ENCODE measurements at places on chromosomes 1 and 21.

GRCh38 chr1:90504509-90504908 is 212.6 kb downstream of the BARHL2 start:
- no peak for DNase-seq

GRCh38 chr1:245298781-245299180 is 144.0 kb downstream of the KIF26B start:
- DNase-seq, result peak; percentile 40

DNA sequence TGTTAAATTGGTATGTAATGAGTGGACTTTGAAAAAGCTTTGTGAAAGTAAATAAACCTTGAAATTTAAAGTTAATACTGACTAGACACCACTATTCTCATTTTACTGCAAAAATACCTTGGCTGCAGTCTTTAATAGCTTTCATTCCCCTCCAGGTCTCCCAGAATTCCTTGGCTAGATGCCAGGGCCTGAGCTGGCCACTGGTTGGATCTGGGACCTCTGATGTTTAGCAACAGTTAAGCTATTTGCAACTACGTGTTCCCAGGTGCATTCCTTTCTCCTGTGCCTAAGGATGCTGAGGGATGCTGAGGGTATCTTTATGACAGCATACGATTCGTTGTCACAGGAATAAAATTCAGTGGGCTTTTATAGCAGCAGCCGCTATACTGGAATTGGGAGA is 938.7 kb downstream of the TTLL7 start:
- DNase-seq, result no peak

DNA sequence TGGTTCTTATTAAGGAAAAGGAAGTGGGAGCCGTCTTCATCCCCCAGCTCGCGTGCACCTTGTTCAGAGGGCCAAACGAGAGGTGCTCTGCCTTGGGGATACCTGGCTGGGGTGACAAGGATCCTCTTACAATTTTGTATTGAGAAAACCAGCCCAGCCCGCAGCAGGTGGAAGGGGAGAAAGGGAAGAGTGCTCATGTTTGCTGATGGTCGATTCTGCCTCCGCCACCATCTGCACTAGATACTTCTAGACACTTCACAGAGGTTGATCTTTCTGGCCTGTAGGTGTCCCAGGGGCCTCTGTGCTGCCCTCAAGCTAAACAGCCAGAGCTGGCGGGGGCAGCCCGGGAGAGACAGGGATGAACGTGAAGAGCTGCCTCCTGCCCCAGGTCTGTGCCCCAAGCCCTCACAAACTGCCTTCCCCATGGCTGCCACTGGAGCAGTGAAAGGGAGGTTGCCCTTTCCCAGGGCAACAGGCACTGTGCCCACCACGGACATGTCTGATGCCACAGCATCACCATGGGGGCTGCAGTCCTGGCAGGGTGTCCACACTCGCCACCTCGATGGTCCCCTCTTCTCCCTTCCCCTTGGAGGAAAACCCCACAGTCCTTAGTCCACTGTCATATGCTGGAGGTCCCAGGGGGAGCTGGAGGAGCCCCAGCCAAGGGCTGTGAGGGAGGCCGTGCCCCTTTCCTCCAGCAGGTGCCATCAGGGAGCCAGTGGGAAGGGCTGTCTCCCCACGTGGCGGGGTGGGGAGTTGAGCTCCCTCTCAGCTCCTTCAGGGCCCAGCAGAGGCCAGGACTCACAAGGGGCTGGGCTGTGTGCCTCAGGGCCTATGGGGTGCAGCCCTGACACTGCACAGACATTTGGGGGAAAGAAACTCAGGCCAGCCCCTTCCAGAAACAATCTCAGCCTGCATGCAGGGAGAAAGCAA is 8.1 kb downstream of the ADPRS start:
- DNase-seq, result peak; percentile 72

DNA sequence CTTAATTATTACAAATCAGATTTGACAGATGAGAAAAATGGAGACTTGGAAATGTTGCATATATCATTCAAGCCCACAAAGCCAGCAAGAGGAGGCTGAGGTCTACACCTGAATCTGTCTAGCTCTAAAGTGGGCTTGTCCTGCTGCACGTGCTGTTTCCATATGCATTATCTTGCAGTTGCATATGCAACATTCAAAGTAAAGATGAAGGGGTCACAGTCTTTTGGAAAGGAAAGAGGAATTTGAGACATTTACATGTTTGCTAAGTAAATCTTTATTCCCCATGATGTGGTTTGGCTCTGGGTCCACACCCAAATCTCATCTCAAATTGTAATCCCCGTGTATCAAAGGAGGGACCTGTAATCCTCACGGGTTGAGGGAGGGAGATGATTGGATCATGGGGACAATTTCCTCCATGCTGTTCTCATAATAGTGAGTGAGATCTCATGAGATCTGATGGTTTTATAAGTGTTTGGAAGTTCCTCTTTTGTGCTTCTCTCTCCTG is 98.3 kb downstream of the BACH1 start:
- DNase-seq, result no peak

- no peak for DNase-seq
Measured at GRCh38 chr1:33762962-33763361, 100.9 kb upstream of the HMGB4 start.

GRCh38 chr1:235325139-235325538 is 2.8 kb downstream of the ARID4B start:
- DNase-seq, result no peak

DNA sequence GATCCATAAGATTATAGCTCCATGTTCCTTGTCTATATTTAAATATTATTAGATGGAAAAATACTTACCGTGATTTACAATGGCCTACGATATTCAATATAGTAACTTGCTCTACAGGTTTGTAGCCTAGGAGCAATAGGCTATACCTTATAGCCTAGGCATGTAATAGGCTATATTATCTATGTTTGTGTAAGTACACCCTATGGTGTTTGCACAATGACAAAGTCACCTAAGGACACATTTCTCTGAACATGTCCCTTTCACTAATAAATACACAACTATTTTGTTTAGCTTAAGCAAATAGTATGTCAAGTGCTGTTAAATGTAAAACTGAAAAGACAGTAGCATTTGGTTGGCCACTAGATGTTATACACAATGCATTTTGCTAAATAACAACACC is 248.9 kb upstream of the ADGRL4 start:
- no peak for DNase-seq

GRCh38 chr1:202164271-202165037 is 4.1 kb upstream of the PTPN7 start:
- no peak for DNase-seq

- DNase-seq, result no peak
Measured at GRCh38 chr1:155127105-155127966, at the start of gene EFNA1. EFNA1 (plus strand) TSS chr1:155127876; CDS start chr1:155127978, 102 bp downstream.

- no peak for DNase-seq
Measured at GRCh38 chr1:175511496-175511895, 231.9 kb downstream of the TNR start.

DNA sequence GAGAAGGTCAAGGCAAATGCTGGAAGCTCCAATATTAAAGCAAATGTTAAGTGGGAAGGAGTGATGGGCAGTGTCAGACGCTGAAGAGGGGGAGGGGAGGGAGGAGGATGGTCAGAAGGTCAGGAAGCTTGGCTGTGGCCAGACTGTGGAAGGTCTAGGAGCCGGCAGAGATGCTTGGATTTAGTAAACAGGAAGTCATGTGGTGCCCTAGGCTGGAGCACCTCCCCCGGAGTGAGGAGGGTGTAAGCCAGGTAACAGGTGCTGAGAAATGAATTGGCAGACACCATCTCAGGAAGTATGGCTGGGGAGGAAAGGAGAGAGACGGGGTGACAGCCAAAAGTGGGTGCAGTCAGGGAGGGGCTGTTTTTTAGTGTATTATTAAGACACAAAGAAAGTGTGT is 17.7 kb downstream of the CSMD2 start:
- no peak for DNase-seq

DNA sequence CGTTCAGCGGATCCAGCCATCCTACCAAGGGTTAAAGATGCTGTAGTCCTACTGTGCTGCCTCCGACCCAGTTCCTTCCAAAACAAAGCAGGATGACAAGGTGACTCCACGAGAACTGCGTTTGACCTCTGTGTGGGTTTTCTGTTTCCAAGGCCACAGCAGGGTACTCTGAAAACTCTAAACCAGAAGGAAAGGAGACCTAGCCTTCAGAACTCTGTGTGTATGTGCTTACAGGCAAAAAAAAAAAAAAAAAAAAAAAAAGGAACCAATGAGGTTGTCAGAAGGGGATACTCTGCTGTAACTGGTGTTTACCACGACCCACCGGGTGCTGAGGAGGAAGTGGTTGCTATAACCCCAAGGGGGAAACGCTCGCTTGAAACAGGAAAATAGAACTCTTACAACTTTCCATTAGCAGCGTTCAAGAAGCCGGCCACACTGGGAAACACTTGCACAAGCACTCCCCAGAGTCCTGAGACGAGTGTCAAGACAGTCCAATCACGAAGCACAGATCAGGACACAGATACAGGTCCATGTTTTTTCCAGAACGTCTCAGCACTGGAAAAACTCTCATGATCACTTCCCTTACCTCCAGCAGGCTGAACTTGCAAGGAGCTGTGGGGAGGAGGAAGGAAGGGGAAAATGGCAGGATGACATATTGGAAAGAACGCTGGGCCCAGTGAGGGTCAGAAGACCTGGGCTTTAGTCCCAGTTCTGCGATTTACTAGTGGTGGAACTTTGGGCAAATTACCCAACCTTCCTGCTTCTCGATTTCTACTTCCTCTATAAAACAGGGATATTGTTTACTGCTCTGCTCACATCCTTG is 64.0 kb downstream of the ITPKB start:
- no peak for DNase-seq

DNA sequence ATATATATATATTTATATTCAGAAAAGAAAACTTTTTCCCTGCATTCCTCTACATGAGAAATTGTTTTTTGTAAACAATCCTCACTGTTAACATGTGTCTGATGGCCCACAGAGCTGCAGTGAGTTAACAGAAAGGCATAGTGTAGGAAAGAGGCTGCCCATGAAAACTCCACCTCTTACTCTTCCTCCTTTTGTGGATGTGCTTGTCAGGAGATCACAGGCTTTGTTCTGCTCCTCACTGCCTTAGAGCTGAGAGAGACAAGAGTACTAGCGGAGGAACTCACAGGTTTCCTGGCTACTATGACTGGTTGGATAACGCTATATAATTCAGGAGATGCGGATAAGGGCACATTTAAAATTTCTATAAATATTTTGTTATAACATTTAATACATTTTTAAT is 200.6 kb downstream of the BRINP3 start:
- DNase-seq, result no peak

- DNase-seq, result no peak
Measured at GRCh38 chr1:33327587-33328325, 6.9 kb upstream of the A3GALT2 start.

DNA sequence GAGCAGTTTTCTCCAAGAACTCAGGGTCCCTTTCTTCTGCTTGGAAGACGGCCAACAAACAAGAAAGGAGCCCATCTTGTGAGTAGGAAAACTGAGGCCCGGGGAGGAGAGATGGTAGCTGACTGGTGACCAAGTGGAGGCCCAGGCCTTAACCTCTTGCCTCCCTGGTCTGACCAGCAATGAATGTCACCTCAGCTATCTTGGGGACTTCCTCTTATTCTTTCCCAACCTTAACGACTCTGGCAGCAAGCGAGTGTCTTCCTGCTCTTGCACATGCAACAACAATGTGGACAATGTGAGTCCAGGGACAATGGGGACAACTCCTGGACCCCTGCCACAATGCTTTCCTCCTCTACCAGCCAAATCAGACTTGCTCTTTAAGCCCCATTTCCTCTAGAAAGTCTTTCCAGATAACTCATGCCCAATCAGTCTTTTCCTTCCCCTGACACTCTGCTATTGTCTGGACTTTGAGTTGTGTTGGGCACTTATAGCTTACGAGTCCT is 12.6 kb downstream of the HSPG2 start:
- DNase-seq, result no peak

DNA sequence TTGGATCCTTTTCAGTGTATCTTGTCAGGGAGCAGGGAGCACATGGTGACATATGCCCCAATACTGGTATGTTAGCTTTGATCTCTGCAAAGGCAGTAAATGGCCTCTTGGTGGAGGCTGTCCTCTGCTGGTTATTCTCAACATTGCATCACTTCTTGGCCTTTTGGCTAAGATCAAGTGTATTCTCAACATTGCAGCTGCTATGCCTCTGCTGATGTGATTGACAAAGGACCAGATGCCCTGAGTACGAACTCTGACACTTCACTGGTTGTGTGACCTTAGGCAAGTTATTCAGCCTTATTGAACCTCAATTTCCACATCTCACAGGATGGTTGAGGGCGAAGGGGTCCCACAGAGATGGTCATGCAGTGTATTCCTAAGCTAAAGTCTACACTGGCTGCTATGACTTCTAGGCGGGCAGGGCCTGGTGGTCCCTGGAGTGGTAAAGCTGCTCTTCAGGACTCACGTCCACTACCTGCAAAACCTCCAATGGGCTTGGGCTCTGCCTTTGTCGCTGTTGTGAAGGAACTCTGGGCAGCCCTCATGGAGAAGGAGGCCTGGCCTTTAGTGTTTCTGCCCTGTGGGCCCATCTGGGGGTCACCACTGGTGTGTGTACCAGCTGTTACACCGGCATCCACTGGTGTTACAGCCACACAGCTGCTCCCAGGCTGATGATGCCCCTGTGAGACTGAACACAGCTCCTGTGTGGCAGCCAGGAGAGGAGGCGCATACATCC is 64.8 kb downstream of the DNTTIP2 start:
- peak; percentile 74 for DNase-seq

GRCh38 chr1:19612530-19612929 is 31.6 kb upstream of the NBL1 start:
- no peak for DNase-seq

- peak; percentile 65 for DNase-seq
Measured at GRCh38 chr21:17513214-17514123, 626 bp downstream of the CXADR start.

GRCh38 chr1:184272175-184272866 is 114.5 kb upstream of the C1orf21 start:
- no peak for DNase-seq

DNA sequence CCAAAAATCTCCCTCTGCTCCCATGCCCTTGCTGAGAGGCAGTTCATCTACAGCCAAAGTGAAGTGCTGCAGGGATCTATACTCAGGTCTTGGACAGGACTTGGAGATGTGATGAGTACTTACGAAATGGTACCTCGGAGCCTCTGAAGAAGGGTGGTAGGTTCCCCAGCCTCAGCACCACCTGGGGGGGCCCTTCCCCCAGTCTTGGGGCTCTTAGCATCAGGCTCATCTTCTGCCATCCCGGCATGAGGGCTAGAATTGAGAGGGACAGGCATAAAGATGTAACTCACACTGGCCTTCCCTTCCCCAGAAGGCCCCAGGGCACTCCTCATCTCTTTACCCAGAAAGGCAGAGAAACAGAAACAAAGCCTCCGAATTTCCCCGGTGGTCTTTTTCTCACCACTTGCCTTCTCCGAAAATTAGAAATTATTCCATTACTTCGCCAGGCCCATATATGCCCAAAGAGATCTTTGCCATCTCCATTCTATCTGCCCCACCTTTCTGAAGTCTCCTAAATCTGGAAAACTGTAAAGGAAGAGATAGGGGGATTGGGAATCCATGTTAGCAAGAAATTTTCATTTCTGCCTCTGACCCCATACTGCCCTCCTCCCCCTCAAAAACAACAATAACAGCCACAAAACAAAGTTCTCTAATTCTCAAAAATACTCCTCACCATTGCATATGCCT is 827 bp downstream of the RFX5 start:
- no peak for DNase-seq
